GM23248 (cell line): ENCODE measurements at places on chromosomes 3 and 15.

GRCh38 chr3:109356442-109357155 lies 19.3 kb upstream of the DPPA4 start:
- no peak for DNase-seq

DNA sequence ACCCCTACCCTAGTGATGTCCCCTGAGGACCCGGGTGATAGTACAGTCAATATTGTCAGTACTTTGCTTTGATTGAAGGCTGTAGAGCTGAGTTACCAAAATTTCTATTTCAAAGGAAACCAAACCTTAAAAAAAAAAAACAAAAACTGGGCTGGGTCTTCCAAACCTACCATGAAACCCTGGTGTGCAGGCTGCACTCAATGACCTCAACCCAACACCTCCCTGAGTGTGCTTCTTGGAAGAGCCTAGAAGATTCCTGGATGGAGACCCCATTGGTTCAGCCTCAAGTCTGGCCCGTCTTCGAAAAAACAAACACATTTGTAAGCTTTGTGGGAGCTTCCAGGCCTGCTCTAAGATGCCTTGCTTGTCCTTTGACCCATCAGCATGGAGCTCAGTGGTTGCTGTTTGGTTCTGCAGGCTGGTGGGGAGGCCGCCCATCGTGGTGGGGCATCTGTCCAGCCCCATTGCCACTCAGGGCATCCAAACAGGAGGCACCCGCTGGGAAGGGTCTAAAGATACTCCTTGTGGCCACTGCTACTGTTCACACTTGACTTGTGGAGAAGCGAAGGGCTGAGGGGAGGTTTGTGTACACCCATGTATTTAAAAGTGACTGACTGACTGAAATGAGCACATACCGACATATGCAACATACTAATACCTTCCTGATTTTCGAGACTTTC lies 32.2 kb downstream of the CRTAP start:
- DNase-seq, result no peak

- no peak for DNase-seq
Observed at GRCh38 chr3:46545818-46546630, 20.1 kb downstream of the LRRC2 start.

- DNase-seq, result no peak
Observed at GRCh38 chr3:186511245-186511644, 32.9 kb downstream of the CRYGS start.

- DNase-seq, result peak; percentile 52
Observed at GRCh38 chr15:76059320-76060117, at the start of gene TMEM266. Gene TMEM266 (plus strand): TSS chr15:76059985. CDS start chr15:76134264, 74,279 bp downstream.

DNA sequence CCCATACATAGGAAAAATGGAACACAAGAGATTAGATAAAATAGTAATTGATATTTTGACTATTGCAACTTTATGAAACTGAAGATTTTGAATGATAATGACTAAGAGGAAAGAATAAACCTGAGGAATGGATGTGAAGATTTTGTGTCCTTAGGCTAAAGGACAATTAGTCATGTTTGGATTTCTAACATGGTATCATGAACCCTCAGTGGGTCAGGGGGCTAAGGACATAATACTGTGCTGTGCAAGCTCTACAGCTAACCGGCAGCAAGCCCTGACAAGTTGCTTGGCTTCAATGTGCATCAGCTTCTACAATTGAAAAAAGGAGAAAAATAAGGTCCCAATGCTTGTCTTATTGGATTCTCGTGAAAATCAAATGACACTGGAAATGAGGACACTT lies 491.0 kb downstream of the MECOM start:
- DNase-seq, result no peak

DNA sequence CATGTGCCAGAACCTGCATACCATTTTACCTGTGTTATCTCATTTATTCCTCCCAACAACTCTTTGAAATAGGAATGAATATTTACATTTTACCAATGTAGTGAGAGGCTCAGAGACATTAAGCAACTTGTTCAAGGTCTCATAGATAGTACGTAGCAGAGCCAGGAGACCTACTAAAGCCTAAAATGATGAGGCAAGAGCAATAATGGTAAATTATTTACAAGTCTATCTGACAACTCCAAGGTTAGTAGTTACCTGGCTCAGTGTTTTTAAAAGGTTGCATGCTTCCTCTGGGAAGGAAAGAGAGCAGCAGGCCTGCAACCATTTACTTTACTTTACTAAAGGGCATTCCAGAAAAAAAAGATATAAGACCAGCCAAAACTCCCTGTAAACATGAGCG lies 103.0 kb downstream of the CFAP20DC start:
- DNase-seq, result no peak

- peak; percentile 95 for DNase-seq
Observed at GRCh38 chr3:125055913-125056745, at the start of gene HEG1. Gene HEG1 (minus strand): TSS chr3:125055997. CDS start chr3:125055890, 107 bp downstream.

- DNase-seq, result no peak
Observed at GRCh38 chr15:69369631-69370030, 44.5 kb upstream of the KIF23 start.

DNA sequence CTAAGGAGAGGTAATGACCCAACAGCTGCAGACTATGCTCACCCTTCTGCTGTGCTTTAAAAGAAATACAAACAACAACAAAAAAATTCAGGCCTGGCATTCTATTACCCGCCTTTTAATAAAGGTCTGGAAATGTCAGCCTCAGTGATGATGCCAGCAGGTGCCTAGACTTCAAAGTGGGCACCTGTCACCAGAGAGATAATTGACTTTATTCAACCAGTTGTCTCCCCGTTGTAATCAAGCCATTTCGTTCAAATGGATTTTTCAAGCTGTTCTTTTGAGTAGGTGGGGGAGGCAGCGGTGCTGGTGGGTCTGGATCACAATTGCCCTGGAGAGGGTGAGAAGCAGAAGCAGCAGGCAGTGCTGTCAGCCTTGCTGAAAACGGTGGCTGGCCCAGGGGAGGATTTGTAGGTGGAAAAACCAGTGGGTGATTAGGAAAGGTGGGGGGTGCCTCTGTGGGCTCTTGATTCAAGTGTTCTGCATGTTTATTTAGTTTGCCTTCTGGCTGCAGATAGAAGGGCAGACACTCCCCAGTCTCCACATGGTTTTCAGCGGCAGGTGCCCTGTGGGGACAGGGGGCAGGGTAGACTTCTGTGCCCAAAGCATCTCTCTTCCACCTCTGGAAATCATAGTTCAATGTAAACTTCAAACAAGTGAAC lies 300.2 kb upstream of the SLCO3A1 start:
- DNase-seq, result no peak

- DNase-seq, result peak; percentile 39
Observed at GRCh38 chr15:70493787-70494516, 269.4 kb downstream of the UACA start.

- peak; percentile 86 for DNase-seq
Observed at GRCh38 chr15:43185157-43186002, at the start of gene CCNDBP1. Gene CCNDBP1 (plus strand): TSS chr15:43185403. CDS start chr15:43185499, 96 bp downstream.

DNA sequence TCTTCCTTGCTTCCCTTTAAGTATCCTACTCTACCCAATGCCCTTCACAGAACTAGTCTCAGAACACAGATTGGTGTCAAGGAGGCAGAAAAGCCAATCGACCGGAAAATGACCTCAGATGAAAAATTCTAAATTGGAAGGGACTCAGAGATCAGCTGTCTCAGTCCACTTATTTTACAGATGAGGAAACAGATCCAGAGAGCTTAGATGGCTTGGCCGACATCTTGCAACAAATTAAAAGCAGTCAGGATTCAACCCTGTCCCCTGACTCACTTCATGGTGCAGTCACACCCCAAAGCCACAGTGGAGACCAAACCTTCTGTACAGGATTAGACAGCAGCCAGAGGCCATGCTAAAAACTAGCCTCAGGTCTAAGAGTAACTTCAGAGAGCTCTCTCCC lies 169.3 kb upstream of the BHLHE40 start:
- peak; percentile 32 for DNase-seq

DNA sequence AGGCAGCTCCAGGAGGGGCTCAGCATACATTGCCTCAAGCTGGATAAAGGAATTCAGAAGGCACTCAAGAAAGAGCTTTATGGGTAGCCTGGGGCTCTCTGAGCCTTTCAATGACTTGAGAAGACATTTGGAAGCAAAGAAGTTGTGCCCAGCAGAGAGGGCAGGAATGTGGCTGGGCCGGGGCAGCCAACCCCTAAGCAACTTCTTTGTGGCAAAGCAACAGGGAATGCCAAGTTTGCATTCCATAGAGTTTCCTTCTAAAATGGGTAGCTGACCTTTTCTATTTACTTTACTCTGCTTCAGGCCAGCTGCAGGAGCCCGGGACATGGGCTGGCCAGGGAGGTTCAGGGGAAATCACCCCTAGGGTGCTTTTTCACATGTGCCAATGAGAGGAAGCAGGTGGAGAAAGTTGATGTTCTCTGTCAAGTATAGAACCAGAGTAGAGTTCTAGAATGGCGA lies 45.6 kb downstream of the CCDC12 start:
- DNase-seq, result no peak

DNA sequence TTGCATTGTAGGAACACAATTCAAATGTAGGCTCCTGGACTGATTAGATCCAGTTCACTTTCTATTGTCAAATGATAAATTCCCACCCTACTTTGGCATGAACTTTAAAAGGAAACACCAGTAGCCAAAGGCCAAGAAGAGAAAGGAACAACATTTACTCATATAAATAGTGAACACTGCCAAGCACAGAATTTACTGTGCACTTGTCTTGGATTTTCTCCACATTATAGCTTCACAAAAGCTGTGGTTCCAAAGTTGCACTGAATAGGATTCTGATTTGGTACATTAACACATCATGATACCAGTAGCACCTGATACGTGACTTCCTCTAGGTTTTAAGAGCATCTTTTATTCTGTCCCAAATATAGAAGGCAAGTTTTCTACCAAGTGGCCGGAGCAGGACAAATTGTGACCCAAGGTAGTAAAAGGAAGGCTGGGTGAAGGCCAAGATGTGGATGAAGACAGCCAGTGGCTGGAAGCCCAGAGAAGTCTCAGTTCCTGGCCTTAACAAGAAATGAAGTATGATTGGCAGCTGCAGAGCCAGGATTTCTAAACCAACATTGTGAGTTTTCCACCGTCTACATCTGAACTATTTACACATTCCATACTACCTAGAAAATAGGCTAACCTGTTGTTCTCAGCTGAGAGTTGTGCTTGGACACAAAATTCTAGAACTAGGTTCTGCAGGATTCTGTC lies 206.7 kb downstream of the THRB start:
- DNase-seq, result no peak

- peak; percentile 66 for DNase-seq
Observed at GRCh38 chr15:81146006-81146405, 11.9 kb downstream of the CFAP161 start.

GRCh38 chr3:67521053-67521646 lies 133.3 kb downstream of the SUCLG2 start:
- DNase-seq, result no peak

- DNase-seq, result no peak
Observed at GRCh38 chr15:36438499-36438898, 140.9 kb upstream of the CDIN1 start.

DNA sequence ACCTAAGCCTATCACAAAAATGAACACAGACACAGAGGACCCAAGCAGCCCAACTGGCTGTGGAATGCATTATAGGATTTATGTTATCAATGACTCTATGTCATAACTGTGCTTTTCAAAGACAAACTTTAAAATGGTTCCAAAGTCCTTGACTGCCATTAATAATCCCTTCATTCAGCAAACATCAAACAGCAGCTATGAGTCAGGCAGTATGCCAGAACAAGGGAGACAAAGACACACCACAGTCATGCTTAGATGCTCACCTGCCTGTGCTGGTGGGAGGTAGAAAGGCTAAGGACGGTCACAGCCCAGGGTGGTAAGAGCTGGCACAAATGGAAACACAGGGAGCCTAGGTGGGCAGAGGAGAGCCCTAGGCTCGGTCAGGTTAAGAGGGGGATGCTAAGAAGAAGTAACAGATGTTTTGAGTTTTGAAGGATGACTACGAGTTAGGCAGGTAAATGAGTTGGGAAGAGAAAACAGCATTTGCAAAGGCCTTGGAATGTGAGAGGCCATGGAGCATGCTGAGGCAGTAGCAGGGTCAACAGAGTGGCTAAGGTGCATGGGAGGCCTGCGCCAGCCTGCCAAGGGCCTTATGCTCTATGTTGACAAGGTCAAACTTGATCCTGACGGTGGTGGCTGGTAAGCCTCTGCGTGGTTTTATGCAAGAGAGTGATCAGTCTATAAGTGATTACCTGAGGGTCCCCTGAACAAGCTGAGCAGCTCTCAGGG lies 23.0 kb downstream of the NMNAT3 start:
- DNase-seq, result no peak

- peak; percentile 12 for DNase-seq
Observed at GRCh38 chr3:107506458-107506857, 16.3 kb upstream of the BBX start.
